ENCODE measurements at places on chromosomes 3 and 15.
A peak's percentile ranks its signal among the peaks of the same experiment; 100 is the strongest.

DNA sequence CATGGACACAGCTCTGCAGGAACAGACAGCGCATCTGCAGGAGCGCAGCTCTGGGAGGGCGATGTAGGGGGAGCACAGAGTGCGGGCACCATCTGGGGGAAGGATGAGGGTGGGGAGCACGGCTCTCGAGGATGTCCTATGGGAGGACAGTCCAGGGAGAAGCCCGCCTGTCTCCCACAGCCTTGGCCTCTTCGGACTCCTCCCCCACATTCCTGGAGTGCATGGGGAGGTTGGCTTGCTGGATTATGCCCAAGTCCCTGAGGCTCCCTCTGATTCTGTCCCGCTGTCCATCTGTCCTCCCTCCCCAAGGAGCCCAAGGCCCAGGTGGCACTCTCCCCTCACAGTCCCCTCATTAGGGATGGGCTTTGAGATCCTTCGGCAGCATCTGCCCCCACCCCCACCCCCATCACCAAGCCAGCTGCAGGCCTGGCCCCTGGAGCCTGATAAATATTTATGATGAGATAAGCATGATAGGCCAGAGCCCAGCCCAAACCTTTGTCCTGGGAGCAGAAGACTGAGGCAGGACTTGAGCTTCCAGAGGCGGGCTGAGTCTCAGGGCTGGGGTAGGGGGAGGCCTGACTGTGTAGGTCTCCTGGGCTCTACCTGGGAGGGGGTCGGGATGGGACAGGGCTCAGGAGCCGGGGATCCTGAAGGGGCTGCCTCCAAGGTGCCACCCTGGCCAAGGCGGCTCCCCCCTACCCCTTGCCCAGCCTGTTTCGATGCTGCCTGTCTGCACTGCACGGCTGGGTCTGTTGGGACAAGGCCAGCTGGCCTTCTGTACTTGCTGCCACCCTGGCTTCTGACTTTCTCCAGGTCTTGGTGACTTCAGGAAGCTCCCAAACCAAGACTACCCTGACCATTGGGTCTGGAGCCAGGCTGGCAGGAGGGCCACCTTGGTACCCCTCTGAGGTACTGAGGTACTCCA lies 28.6 kb upstream of the SEMA3F start:
- DNase-seq, result peak; percentile 82

GRCh38 chr15:100092034-100092433 lies 249.7 kb downstream of the ADAMTS17 start:
- no peak for DNase-seq

GRCh38 chr3:103791786-103792515 lies 1357.1 kb downstream of the ZPLD1 start:
- DNase-seq, result no peak

GRCh38 chr15:49062900-49063299 lies 16.7 kb upstream of the SECISBP2L start:
- DNase-seq, result no peak

GRCh38 chr3:23017801-23018200 lies 185.3 kb upstream of the UBE2E2 start:
- no peak for DNase-seq

Measured in renal cortex interstitium (tissue), 15 donors.